ENCODE measurements at places on chromosomes 6 and 20. TPM values are rescaled to one million over a fixed set of nuclear protein-coding genes. Genes with fewer than 3 reads are reported as not detected.

The OR12D3 gene
- not detected for total RNA-seq

The AGER gene
- total RNA-seq, result 18.5 TPM

The HRH3 gene
- not detected for total RNA-seq

The DPM1 gene
- total RNA-seq, result 60.0 TPM

The SLC35F1 gene
- total RNA-seq, result not detected

The RAET1E gene
- total RNA-seq, result not detected

The PRL gene
- not detected for total RNA-seq

The ZC2HC1B gene
- total RNA-seq, result not detected
